ENCODE measurements at places on chromosomes 7 and 10. TPM values are rescaled to one million over a fixed set of nuclear protein-coding genes. Genes with fewer than 3 reads are reported as not detected.

GRCh38 chr7:27895551-27895950 lies 155.6 kb downstream of the TAX1BP1 start:
- no peak for DNase-seq

DNA sequence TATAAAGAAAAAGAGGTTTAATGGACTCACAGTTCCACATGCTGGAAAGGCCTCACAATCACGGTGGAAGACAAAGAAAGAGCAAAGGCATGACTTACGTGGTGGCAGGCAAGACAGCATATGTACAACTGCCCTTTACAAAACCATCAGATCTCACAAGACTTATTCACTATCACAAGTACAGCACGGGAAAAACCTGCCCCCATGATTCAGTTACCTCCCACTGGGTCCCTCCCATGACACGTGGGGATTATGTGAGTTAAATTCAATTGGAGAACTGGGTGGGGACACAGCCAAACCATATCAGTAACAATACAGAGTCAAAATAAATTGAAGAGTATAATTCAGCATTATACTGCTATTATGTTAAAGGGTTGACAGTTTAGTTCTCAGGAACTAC lies 37.8 kb downstream of the RNLS start:
- no peak for DNase-seq

GRCh38 chr7:129264534-129264933 lies 39.7 kb downstream of the AHCYL2 start:
- no peak for DNase-seq

DNA sequence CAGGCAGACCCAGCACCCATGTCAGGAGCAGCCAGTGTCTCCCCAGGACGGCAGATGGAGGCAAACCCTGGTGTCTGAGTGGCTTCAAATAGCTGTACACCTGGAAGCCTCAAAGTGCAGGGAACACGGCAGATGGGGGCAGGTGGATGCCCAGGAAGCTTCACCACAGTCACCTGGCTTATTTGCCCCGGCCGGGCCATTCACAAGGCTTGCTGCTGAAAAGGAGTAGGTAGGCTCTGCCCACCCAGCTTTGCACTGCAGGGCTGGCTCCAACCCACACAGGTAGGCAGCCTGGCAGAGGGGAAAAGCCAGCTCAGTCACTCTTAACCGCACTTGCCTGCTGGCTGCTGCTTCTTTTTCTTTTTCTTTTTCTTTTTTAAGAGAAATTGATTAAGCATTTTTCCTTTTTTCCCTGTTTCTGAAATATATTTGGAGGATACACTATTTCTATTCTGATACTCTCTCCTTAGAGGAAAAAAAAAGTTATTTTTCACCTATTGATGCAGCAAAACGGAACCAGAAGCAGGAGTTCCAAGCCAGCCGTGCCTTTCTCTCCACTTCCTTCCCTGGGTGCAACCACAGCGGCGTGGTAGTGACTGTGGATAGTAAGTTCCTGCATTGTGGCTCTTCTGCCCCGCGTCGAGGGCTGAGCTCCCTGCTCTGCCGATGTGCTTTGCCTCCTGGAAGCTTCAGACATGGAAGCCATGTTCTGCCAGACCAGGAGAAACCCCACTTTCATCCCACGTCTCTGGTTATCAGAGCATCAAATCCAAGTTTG lies 118.3 kb downstream of the KLF6 start:
- DNase-seq = no peak

The NCF1 gene
- total RNA-seq = not detected

DNA sequence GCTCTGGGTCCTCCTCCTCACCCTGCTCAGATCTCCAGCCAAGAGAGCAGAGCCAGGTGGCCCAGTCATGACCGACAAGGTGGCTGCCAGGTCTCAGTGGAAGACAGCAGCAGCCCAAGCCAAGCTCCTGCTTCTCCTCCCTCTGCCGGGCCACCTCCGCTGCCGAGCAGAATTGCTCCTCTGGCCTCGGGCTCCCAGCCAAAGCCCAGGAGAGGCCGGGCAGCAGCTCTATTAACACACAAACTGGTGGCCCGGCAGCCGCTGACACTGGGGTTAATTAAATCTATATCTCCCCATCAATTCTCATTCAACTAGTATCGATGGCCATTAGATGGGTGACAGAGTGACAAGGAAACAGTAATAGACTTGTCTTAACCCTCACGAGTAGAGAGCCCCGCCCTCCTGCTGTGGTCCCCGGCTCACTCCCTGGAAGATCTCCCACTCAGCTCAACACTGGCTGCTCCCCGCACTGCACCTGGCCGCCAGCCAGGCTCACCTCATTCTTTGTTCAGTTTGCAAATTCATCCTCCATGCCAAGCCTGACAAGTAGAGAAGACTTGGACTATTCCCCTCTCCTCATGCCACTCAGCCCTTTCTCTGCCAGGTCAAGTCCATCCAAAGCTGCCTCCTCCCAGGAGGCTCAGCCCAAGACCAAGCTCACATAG lies 74.1 kb upstream of the UNC5B start:
- no peak for DNase-seq

DNA sequence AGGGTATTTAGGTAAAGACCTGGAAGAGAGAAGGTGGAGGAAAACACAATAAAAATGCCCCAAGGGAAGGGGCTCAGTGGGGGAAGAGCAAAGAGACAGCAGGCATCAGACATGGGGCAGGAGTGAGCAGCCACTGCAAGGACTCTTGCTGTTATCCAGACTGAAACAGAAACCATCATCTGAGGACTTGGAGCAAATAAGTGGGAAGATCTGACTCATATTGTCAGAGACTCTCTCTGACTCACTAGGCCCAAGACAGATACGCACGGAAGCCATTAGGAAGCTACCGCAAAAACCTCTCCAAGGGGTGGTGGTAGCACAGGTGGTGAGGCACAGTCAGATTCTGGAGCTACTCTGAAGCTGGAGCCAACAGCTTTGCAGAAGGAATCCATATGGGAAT lies 110.7 kb downstream of the RNF32 start:
- DNase-seq = no peak

DNA sequence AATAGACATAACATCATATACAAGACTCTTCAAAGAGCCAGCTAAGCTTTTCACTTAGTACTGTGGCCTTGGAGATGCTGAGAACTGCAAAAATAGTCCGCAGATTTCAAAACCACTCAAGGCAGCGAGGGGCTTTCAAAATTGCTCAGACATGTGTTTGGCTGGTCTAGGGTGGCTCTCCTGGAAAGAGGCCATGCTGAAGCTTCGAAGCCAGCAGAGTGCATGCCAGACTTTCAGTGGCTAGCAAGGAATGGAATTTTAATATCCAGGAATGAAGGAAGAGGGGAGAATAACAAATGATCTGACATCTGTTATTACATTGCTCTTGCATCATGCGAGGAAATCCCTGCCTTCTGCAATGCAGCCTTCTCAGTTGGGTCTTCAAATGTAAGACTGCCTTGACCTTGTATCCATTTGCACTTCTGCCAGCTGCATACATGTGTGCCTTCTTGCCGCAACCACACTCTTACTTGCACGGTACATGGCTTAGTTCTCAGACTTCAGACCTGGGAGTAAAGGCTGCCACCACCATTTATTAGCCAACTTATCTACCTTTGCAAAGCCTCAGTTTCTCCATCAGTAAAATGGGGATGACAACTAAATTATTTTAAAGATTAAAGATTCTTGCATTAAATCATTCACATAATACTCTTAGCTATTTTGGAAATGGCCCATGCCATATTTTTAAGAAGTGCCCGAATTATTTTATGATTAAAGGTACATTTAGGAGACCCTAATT lies 55.9 kb downstream of the ITIH5 start:
- DNase-seq = no peak

- no peak for DNase-seq
These were observed 51.6 kb upstream of the SRRM3 start for GRCh38 chr7:76149847-76150691.

DNA sequence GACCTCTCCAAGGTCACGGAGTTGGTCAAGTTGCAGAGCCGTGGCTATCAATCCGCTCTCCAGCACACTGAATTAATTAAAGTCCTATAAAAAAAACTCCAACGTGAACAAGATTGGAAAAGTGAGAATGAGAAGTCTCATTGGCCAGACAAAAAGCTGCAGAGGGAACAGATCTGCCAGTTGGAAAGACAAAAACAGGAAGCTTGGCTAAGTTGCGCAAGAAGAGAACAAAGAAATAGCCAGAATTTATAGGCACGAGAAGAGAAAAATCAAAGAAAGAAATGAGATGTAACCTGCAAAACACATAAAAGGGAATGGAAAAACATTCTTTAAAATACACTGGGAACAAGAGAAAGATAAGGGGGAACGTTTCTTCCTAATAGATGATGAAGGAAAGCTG lies 45.7 kb upstream of the CRTAC1 start:
- DNase-seq = no peak

The SCD gene
- total RNA-seq = 122 TPM

The MMD2 gene
- total RNA-seq = not detected

DNA sequence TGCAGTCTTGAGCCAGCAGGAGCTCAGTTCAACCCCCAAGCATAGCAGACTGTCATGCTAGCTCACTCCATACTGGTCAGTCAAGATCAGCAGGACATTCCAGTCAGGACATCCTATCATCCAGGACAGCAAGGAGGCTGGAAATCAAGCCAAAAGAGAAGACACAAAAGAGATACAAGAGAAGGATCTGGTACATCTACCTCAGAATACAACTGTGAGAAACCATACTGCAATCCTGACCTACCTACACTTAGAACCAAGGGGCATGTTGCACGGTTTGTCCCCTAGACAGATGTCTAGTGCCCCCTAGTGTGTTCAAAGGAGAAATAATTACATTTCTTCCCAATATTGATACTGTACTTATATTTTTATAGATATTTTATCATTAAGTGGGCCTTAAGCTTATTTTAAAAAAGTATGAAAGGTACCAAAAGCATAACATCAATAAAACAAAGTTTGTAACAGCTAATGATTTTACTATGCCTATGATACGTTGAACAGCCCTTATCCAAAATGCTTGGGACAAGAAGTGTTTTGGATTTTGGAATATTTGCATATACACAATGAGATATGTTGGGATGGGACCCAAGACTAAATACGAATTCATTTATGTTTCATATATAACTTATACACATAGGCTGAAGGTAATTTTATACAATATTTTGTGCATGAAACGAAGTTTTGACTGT lies 26.7 kb downstream of the ERCC6 start:
- no peak for DNase-seq

DNA sequence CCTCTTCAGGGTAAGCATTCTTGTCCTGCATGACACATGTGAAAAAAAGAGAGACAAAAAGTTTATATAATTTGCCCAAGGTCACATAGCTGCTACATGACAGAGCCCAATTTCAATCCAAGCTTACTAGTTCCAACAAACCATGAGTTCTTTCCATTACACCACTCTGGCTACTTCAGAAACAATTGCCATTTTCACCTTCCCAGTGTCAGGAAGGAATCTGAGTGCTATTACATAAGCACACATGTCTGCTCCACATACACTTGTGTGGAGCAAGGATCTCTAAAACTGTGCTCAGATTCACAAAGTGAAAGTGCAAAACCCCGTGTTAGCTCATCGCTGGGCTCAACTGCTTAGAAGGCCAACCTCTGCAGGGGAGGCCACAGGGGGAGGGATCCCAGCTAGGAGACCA lies 356.2 kb upstream of the NFE2L3 start:
- no peak for DNase-seq

DNA sequence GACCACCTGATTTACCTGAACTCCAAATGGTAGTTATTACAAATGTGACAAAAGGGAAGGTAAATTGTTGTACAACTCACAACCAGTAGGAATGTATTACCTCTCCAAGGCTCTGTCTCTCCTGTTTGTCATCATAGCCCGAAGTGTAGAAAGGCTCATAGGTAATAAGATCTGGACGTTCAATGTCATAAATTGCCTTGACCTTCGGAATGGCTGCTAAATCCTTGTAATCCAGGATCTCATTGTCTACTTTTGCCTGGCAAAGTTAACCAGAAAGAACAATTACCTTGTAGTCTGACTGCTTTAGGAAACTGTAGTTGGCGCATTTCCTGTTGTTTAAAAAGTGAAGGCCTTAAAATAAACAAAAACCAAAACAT lies 68.6 kb upstream of the AFAP1L2 start:
- no peak for DNase-seq

The DEPP1 gene
- total RNA-seq = 395 TPM

- no peak for DNase-seq
These were observed 40.2 kb upstream of the KLF6 start for GRCh38 chr10:3825244-3825643.

The ST8SIA6 gene
- 0.79 TPM for total RNA-seq

DNA sequence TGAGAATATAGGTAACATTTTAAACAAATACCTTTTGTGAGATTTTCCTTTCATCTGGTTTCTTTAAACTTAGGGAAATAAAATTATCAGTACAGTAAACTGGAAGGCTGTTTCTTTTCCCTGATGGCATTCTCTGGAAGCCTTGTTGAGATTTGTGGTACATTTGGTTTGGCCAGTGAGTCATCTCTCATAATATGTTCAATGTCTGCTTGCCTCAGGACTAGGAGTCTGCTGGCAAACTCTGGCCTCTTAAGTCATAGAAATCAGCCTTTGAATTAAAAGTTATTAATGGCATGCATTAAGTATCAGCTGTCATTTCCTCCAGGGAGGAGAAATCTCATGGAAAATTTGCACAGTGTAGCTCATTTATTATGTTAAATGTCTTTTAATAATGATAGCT lies 316.6 kb upstream of the KIAA1217 start:
- no peak for DNase-seq

GRCh38 chr10:99689461-99689860 lies 30.2 kb downstream of the ENTPD7 start:
- DNase-seq = no peak

- DNase-seq = no peak
These were observed 6.8 kb upstream of the HECW1 start for GRCh38 chr7:43105521-43106120.

- no peak for DNase-seq
These were observed 103.1 kb upstream of the PARD3 start for GRCh38 chr10:34918060-34918775.

DNA sequence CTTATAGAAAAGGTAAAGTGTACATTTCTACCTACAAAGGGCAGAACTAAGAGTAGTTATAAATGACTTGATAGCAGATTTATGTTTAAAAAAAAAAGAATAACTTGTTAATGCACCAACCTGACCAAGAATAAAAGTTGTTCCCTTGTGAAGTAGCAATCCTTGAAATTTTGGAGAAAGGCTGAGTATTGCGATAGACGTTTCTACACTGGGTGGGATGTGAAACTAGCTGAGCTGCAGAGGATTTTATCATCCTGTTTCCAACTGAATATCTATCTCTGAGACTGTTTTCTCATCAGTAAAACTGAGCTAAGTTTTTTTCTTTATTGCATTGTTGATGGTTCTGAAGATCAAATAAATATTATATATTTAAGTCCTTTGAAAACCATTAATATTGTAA lies 14.6 kb downstream of the MDFIC start:
- DNase-seq = no peak

DNA sequence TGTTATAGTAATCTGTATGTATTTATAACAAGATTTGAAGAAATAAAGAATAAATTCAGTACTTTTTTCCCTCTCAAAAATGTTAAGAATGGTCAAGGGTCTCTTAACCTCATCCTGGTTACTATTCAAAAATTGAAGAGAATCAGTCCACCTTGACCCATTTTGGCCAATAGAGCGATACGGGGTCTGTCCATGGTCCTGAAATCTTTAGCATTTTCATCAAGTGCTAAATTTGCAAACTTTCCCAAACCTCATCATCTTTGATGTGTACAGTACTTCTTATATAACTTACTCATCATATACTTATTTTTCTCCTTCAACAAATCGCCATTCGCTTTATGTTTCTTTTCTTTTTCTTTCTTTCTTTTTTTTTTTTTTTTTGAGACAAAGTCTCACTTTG lies 23.6 kb downstream of the TMEM178B start:
- DNase-seq = no peak

GRCh38 chr10:14740684-14741247 lies 33.9 kb downstream of the FAM107B start:
- DNase-seq = no peak

The LDB3 gene
- not detected for total RNA-seq

GRCh38 chr10:3095373-3096139 lies 28.2 kb downstream of the PFKP start:
- DNase-seq = peak; percentile 97

The OPTN gene
- total RNA-seq = 83.0 TPM

All from pulmonary artery endothelial cell (primary cell).